Fibroblast of lung (primary cell): ENCODE measurements at places on chromosomes 7 and 10. TPM values are rescaled to one million over a fixed set of nuclear protein-coding genes. Genes with fewer than 3 reads are reported as not detected.
A peak's percentile ranks its signal among the peaks of the same experiment; 100 is the strongest.

The IFIT1B gene
- under 0.01 TPM in 1 of 2 replicates, not detected in the other for total RNA-seq

The PNLIPRP1 gene
- total RNA-seq = not detected in 2 replicates

The ANKRD7 gene
- total RNA-seq = 2.3 and 2.8 TPM in 2 replicates

The PON1 gene
- not detected in 2 replicates for total RNA-seq

The SHTN1 gene
- 0.26 and 0.33 TPM in 2 replicates for total RNA-seq

The CTAGE4 gene
- total RNA-seq = 0.17 and 1.0 TPM in 2 replicates

The SLC39A12 gene
- not detected in 2 replicates for total RNA-seq

The NPM3 gene
- total RNA-seq = 80.8 and 95.3 TPM in 2 replicates

The IDE gene
- 19.3 and 21.3 TPM in 2 replicates for total RNA-seq

DNA sequence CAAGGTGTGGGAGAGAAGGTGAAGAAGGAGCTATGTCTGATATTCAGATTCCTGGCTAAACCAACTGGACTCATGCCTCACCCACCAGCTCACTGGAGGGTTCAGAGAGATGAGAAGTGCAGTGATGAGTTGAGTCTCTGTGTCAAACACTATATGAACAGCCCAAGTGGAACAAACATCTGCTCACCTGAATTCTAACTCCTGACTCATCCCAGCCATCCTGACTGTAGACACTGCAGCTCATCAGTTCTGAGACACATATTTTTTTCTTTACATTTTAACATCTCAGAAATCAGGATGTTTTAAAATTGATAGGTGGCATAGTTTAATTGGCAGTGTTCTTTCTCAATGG, 27.3 kb downstream of the GSDME start:
- no peak overlapping the region for H3K4me3 ChIP-seq
- H3K4me1 ChIP-seq = peaks cover 18% of the 10 kb centered on the region
- no peaks in the 10 kb centered on the region for H3K36me3 ChIP-seq
- H3K27me3 ChIP-seq = no peaks in the 10 kb centered on the region

DNA sequence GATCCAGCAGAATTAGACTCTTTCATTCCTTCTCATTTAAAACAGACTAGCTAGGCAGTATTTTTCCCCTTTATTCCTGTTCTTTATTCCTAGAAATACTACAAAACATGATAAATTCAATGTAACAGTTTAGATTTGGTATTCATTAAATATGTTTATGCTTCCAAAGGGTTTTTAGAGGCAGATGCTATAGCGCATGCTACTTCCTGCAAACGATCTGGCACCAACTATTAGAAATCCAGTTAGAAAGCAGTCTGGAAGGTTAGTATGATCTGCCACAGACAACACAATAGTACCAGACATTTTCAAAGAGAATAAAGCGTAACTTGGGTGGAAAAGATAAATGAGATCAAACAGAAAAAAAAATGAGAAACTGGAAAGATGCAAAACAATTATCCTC, 63.5 kb upstream of the PTN start:
- no peak overlapping the region for H3K4me3 ChIP-seq
- H3K27me3 ChIP-seq = no peaks in the 10 kb centered on the region
- no peaks in the 10 kb centered on the region for H3K36me3 ChIP-seq
- H3K27ac ChIP-seq = no peak overlapping the region

DNA sequence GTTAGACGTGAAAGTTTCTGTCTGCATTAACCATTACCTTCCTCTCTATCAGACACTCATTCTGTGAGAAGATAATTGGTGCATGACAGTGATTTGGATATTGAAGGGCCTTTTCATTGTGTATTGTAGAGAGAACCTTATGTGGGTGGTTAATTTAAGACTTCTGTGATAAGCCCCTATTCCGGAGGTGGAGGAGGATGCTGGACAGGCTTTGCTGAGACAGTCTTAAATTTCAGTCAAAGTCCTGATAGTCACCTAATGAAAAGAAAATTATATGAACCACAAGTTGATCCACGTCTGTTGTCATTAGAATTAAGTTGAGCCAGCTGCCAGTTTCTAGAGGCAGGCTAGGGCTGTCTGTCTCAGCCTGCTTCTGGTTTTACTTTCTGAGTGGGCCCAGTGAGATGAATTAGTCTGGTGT, 62.9 kb downstream of the CELF2 start:
- H3K27ac ChIP-seq = no peak overlapping the region
- H3K36me3 ChIP-seq = no peaks in the 10 kb centered on the region
- DNase-seq = no peak
- H3K4me1 ChIP-seq = no peaks in the 10 kb centered on the region
- H3K4me3 ChIP-seq = no peak overlapping the region
- no peaks in the 10 kb centered on the region for H3K27me3 ChIP-seq

DNA sequence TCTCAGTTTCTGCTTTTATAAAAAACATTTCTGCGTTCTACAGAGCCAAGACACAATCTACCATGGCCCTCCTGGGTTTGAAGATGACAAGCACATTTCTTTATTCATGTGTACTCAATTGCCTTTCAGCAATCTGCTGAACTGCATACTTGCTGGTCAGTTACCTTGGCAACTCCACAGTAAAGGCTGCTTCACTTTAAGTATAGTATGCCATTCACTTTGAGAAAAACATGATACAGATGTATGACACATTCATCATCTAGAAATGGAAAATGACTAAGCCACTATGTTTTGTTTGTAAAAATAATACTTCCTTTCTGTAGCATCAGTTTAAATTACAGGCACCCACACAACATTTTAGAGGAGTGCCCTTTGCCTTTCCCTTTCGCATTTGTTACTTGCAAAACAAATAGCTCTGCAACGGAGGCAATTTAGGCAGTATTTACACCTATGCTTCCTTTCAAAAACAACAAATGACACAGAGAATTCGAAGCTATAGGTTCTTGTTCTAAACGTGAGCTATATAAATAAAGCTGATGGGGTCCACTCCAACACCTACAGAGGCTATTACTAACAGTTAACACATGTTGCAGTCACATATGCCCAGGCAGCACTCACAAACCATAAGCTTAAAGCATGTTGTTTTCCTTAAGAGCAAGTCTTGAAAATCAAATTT, 23.5 kb downstream of the SGCE start:
- H3K36me3 ChIP-seq = no peaks in the 10 kb centered on the region
- no peak overlapping the region for H3K4me3 ChIP-seq
- no peaks in the 10 kb centered on the region for H3K27me3 ChIP-seq
- H3K27ac ChIP-seq = no peak overlapping the region

DNA sequence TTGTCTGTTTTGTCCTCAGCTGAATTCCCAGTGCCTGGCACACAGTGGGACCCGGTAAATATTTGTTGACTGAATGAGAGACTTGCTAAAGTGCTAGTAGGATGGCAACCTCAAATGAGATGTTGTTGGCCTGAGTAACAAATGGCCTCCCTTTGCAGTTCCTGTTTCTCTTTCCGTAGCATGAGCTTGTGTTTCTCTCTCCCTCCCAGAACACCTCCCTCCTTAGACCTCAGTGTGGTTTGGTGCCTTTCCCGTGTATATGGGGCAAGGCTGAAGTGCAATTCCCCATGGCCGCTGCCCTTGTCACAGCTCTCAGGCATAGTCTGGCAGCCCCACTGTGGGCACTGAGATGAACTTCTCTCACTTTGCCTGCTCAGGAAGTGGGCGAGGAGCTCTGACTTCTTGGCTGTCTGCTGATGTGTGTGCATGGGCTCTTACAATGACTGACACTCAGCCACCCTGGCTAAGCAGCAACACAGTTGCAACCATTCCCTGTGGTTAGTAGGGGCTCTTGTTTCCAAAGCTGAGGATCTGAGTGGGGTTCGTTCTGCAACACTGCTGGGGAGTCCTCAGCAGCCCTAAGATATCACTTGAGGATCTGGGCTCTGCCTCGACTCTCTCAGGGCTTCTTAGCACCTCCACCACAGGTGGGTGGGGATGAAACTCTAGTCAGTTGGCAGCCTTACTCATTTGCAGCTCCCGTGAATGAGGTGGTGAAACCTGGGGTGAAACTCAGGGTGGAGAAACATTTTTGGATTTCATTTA, 136.1 kb downstream of the ICA1 start:
- no peak for DNase-seq
- H3K27me3 ChIP-seq = no peaks in the 10 kb centered on the region
- H3K36me3 ChIP-seq = no peaks in the 10 kb centered on the region

GRCh38 chr7:47672271-47672791, 90.4 kb upstream of the TNS3 start:
- H3K27ac ChIP-seq = no peak overlapping the region
- H3K36me3 ChIP-seq = no peaks in the 10 kb centered on the region
- peaks cover 6% of the 10 kb centered on the region for H3K4me1 ChIP-seq
- no peak for DNase-seq
- H3K27me3 ChIP-seq = no peaks in the 10 kb centered on the region
- no peak overlapping the region for H3K4me3 ChIP-seq

GRCh38 chr7:20164425-20165145, 52.6 kb downstream of the MACC1 start:
- H3K36me3 ChIP-seq = no peaks in the 10 kb centered on the region
- DNase-seq = peak; percentile 70
- no peaks in the 10 kb centered on the region for H3K27me3 ChIP-seq

GRCh38 chr7:140033779-140034363, 28.9 kb downstream of the PARP12 start:
- no peaks in the 10 kb centered on the region for H3K27me3 ChIP-seq
- no peak overlapping the region for H3K4me3 ChIP-seq
- H3K4me1 ChIP-seq = peaks cover 4% of the 10 kb centered on the region
- no peak for DNase-seq
- H3K36me3 ChIP-seq = peaks cover 6% of the 10 kb centered on the region

DNA sequence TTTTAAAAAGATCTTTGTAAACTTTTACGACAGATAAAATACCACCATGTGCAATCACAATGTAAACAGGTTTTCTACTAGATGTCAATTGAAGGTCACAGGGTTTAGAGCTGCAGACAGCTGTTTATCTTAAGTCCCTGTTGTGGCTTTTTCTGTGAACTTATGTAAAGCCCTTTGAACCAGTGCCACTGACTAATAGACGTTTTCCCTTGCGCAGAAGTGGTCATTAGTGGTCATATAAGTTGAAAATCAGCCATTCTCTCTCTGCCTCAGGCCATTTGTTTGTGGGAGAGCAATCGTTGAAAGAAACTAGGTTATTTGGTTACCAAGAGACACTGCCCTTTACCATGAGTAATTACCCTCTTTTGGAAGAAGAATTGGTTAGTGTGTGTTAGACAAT, 23.9 kb downstream of the CACNB2 start:
- H3K36me3 ChIP-seq = no peaks in the 10 kb centered on the region
- DNase-seq = peak; percentile 97
- H3K27ac ChIP-seq = peak overlapping the region; percentile 69
- H3K4me3 ChIP-seq = peak overlapping the region; percentile 38

GRCh38 chr7:116588641-116589594, 64.1 kb downstream of the CAV1 start:
- H3K27me3 ChIP-seq = no peaks in the 10 kb centered on the region
- H3K4me3 ChIP-seq = no peak overlapping the region
- H3K36me3 ChIP-seq = no peaks in the 10 kb centered on the region
- peak overlapping the region; percentile 59 for H3K27ac ChIP-seq

- H3K27me3 ChIP-seq = no peaks in the 10 kb centered on the region
- H3K4me3 ChIP-seq = no peak overlapping the region
- H3K4me1 ChIP-seq = no peaks in the 10 kb centered on the region
- DNase-seq = no peak
- no peaks in the 10 kb centered on the region for H3K36me3 ChIP-seq
These were observed 209.1 kb upstream of the ZNF722 start for GRCh38 chr7:63789378-63790176.

DNA sequence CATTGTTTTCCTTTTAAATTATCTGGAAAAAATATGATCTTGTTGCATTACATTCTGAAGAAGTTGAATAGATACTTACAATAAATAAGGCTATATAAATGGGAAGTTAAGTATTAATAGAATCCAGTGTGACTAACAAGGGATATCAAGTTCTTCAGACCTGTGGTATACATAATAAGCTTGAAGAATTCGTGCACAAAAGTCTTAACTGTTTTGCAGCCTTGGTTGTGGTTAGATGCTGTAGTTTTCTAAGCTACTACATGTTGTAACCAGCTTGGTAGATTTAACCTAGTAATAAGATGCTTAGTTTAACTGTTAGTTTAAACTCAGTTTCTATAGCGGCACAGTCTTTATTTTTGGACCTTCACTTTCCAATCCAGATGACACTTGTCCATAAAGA, 106.2 kb upstream of the GLCCI1 start:
- no peak overlapping the region for H3K4me3 ChIP-seq
- peaks cover 3% of the 10 kb centered on the region for H3K4me1 ChIP-seq
- no peaks in the 10 kb centered on the region for H3K27me3 ChIP-seq
- no peaks in the 10 kb centered on the region for H3K36me3 ChIP-seq

GRCh38 chr10:45495438-45496152, 121.6 kb downstream of the ALOX5 start:
- peak; percentile 11 for DNase-seq
- no peak overlapping the region for H3K4me3 ChIP-seq
- H3K36me3 ChIP-seq = no peaks in the 10 kb centered on the region
- no peaks in the 10 kb centered on the region for H3K27me3 ChIP-seq
- H3K4me1 ChIP-seq = no peaks in the 10 kb centered on the region

- H3K27ac ChIP-seq = no peak overlapping the region
- H3K4me3 ChIP-seq = no peak overlapping the region
- no peaks in the 10 kb centered on the region for H3K4me1 ChIP-seq
- no peaks in the 10 kb centered on the region for H3K36me3 ChIP-seq
- peaks cover 5% of the 10 kb centered on the region for H3K27me3 ChIP-seq
These were observed 6.6 kb downstream of the GDF10 start for GRCh38 chr10:47306387-47307210.

- H3K27ac ChIP-seq = no peak overlapping the region
- no peaks in the 10 kb centered on the region for H3K36me3 ChIP-seq
- peak; percentile 13 for DNase-seq
- H3K4me1 ChIP-seq = no peaks in the 10 kb centered on the region
- H3K4me3 ChIP-seq = no peak overlapping the region
These were observed 22.1 kb upstream of the CARD11 start for GRCh38 chr7:3065724-3066143.

DNA sequence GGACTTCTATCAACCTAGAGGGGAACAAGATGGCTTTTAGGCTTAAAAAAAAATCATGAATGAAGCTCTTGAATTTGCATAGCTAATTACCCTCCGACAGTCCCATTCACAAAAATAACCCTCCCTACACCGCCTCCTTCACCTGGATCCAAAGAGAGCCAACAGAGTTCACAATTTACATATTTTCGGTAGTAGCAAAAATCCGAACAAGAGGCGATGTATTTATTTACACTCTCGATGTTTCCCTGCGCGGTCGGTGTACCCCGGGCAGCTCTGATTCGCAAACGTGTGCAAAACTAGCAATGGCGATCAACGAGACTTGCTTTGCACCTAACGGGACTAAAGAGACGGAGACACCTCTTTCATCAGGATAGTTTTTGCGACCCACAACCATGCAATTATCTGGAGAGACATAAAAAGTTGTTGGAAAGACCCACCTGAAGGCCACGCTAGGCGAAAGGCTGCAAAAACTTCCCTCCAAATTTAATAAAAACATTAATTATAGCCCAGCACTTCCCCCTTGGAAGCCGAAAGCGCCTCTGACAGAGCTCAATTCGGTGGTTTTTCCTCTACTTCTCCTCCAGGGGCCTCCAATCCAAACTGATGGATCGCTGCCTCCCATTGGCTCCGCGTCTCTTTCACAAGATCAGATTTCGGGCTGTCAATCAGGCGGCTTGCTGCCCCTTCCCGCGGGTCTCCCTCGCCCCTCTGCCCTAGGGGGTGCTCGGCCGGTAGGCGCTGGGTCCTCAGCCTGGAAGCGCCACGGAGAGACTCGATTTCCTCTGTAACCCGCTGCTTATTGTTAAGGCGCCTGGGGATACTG, at the start of gene ETV1:
Gene ETV1, minus strand, starts transcription at position 541 of the 823 bp plus-strand sequence. CDS start 614 bp downstream, outside the sequence.
- peak within 1 kb of the TSS; percentile 86 for H3K4me3 ChIP-seq
- peaks cover 2% of the 10 kb centered on the region for H3K4me1 ChIP-seq
- peak; percentile 84 for DNase-seq
- H3K27me3 ChIP-seq = no peaks in the 10 kb centered on the region
- no peaks in the 10 kb centered on the region for H3K36me3 ChIP-seq

GRCh38 chr7:134176037-134176350, 48.9 kb downstream of the LRGUK start:
- H3K27me3 ChIP-seq = no peaks in the 10 kb centered on the region
- peaks cover 2% of the 10 kb centered on the region for H3K4me1 ChIP-seq
- no peaks in the 10 kb centered on the region for H3K36me3 ChIP-seq
- H3K4me3 ChIP-seq = no peak overlapping the region
- DNase-seq = no peak
